ENCODE measurements at places on chromosomes 7 and 10.

- DNase-seq, result no peak
Measured at GRCh38 chr10:15122477-15123030, 25.4 kb downstream of the RPP38 start.

- no peak for DNase-seq
Measured at GRCh38 chr7:77409005-77409738, 7.0 kb downstream of the GSAP start.

DNA sequence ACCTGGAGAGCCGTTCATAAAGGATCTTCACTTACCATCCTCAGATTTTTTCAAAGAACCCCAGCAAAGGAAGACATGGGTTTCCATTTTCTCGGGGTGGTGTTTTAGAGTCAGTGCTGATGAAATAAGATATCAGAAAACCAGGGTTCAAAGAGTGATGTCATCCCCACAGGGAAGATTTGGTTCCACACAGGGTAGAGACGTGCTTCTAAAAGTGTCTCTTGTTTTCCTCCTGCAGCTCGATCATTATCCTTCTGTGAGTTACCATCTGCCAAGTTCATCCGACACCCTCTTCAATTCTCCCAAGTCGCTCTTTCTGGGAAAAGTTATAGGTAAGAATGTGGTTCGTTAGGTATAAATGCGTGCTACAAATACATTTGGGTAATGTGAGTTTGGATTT, 323.8 kb upstream of the C7orf33 start:
- DNase-seq, result no peak

DNA sequence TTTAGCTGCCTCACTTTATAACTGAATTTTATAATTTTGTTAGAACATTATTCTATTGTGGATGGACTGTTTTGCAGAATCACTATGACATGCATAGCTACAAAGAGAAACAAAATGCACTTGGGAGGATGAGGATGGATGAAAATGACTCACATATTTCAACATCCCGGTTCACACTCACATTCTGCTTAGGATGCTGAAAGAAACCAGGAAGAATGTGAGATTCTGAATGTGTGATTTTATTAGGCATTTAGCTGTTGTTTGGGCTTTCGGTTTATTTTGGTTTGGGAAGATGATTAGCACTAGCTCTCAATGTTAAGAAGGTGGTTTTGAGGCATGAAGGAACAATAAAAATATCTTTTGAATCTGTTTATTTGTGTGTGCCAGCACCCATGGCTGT, 235.5 kb downstream of the SEMA3E start:
- DNase-seq, result no peak

GRCh38 chr10:110408203-110408871, 89.4 kb upstream of the DUSP5 start:
- no peak for DNase-seq

DNA sequence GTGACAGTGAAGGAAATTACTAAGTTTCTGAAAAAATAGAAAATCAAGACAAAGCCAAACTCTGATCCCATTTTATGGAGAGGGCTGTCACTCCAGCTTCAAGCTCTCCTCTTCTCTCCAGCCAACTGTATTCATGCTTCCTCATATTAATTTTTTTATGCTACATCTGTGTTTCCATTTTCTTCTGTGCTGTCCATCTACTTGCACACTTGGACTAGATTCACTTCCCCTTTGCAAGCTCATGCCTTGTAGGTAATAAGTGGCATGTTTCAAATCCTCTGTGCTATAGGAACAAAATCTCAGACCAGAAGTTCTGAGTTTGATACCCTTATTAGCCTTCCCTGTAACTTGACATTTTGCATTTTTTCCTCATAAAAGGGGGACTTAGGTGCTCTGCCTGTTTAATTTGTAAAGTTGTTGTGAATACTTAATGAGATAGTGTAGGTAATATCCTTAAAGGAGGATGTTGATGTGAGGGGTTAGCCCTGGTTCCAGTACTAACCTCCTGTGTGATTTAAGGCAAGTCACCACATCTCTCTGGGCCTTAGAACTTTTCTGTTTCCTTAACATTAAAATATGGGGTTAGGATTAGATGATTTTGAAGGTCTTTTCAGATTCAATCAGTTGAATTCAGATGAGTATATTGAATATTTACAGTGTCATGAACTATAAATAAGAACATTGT, 358.8 kb downstream of the BBS9 start:
- DNase-seq, result no peak

DNA sequence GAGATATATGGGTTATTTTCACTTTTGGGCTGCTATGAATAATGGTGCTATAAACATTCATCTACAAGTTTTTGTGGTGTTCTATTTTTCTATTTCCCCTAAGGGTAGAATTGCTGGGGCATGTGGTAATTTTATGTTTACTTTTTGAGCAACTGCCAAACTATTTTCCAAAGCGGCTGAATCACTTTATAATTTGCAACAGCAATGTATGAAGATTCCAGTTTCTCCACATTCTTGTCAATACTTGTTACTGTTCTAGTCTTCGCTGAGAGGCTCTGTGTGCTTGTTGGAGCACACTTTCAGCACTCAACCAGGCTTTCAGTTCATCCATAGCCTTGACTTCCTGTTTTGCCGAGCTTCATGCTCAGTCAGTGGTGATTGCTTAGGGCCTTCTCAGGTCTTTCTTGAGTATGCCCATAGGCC, 39.0 kb downstream of the ADK start:
- no peak for DNase-seq

DNA sequence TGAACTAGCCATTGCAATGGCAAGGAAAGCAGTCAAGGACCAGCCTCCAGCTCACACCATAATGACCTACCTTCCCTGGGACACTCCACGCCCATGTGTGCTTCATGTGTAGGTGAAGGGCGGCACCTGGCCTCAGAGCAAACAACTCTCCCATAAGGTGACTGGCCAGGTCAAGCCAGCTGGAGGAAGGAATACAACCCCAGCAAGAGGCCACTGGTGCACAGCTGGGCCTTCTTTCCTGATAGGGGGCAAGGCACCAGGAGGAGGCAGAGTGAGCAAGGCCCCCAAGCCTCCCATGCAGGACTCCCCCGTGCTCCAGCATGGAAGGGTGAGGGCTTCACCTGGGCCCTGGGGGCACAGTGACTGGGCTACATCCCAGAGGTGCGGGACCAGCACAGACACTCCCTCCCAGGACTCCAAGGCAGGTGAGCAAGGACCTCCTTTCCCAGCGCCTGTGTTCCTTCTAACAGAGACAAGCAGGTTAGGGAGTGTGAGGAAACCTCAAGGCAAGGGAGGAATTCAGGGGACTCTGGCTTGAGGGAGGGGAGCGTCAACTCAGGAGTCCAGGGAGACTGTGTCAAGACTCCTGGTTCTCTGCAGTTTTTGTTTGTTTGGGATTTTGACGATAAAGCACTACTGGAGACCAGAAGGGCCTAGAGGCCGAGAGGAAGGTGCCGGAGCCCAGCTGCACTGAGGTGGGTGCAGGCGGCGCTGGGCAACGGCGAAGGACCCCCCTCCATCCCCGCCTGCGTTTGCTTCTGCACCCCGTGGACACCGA, 1.7 kb downstream of the PTPRN2 start:
- no peak for DNase-seq
